ENCODE measurements at places on chromosomes 5 and 9.

DNA sequence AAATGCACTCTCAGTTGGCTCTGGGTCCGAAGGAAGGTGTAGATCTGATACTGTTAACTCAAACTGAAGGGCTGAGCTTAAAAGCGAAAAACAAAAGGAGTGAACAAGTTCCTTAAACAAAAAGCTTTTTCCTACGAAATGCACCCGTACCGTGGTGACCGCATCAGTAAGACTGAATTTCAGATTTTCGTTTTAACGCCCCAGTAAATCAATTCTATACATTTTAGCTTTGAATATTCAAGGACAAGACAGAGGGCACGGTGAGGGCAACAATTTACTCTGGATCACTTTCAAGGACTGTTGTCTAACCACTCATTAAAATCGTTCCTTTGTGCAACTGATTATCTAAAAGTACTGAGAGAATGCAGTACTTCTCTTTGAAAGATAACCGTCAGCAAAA lies 1.9 kb downstream of the HOMER1 start:
- no peak for DNase-seq

DNA sequence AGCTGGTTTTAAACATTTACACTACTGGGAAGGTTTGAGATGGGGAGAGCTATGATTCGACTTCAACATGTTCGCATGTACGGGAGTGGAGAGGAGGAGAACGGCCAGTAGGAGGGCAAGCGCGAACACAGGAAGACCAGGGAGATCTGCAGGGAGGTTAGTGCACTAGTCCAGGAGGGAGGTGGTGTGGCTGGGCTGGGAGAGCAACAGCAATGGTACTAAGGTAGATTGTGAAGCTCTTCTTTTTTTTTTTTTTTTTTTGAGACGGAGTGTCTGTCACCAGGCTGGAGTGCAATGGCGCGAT lies 16.6 kb downstream of the IER5L start:
- DNase-seq, result no peak

DNA sequence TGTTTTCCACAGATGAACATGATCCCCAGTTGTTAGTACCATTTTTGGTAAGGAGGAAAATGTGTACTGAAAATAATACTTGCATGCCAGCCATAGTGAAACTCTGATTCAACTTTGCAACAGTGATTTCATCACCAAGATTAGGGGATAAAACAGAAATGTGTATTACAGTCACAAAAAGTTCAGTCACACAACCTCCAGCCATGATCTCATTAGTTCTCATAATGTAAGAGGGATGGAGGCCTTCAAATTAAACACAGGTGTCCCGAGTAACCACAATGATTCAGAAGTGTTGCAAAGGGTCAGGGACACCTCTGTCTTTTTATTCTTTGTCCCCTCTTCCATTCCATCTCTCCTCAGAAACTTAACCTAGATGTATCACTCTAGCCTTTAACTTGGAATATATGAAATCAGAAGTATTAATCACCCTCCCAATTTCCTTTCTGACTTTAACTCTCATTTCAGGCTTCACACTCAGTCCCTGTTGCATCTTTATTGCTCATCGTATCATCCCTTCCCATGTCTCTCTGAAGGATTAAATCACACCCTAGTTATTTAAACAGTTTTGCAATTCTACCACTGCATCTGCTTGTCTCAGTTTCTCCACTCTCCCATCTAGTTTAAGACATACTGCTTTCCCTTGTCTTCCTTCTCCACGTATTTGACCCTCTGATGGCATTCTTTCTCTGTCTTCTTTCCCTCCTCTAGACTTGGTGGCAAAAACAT lies 291.2 kb downstream of the ADAMTS6 start:
- DNase-seq, result no peak

DNA sequence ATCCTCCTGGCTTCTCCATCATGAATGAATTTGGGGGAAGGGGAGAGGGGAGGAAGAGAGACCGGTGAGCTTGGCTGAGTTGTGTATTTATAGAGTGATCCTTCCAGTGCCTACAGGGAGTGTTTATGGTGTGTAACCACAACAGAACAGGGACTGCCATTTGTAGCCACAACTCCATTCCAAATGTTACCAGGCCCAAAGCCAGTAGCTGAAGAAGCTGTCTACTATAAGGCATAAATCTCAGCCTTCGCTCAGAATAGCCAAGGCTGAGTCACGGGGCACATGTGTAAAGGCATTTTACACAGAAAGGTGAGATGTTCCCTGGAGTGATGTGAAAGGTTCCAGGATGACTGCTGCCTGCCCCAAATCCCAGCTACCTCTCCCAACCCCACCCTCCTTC lies 2.5 kb downstream of the TMEM252 start:
- no peak for DNase-seq

DNA sequence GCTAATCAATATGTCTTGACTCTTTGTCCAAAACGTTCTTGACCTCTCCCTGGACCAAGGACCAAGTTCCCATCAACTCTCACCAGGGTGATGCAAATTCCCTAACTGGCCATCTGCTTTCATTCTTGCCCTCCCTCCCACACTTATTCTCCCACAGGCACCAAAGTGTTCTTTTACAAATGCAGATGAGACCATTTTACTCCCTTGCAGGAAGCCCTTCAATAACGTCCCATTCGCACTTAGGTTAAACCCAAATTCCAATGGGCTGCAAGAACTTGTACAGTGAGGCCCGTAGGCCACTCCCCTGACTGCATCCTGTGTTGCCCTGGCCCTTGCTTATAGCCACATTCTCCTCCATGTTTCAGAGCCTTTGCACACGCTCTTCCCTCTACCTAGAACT lies 7.3 kb downstream of the ARAP3 start:
- DNase-seq, result no peak
